ENCODE measurements at places on chromosomes 4 and X.
A peak's percentile ranks its signal among the peaks of the same experiment; 100 is the strongest.

- no peak for DNase-seq
These were observed 94.2 kb downstream of the GPAT3 start for GRCh38 chr4:83629945-83630721.

DNA sequence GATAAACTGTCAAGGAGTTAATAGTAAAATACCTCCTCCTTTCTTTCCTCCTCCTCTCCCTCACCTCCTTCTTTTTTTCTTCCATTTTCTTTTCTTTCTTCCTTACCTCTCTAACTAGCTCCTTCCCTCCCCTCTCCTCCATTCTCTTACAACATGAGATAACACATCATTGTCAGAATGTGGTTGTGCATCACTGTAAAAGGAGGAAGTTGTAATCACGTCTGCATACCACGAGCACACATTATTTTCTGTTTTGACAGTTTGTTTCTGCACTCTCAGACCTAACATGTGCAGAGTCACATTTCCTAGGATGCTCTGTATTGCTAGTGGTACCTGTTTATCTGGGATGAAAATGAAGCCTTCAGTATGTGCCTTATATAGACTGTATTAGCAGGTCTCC is 9.1 kb downstream of the SLIT2 start:
- DNase-seq: no peak

- no peak for DNase-seq
These were observed 23.4 kb downstream of the FBXW7 start for GRCh38 chr4:152512483-152512882.

DNA sequence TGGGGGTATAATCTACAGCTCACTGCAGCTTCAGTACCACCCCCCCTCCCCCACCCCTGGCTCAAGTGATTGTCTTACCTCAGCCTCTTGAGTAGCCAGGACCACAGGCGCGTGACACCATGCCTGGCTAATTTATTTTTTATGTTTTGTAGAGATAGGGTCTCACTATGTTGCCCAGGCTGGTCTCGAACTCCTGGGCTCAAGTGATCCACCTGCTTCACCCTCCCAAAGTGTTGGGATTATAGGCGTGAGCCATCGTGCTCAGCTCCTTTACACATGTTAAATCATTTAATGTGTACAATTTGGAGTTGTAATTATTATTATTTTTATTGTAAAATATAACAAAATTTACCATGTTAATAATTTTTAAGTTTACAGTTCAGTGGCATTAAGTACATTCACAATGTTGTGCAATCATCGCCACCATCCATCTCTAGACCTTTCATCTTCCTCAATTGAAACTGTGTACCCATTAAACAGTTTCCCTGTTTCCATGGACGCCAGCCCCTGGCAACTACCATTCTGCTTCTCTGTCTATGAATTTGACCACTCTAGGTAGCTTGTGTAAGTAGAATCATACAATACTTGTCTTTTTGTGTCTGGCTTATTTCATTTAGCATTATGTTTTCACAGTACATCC is 6.1 kb downstream of the SLAIN2 start:
- no peak for DNase-seq

DNA sequence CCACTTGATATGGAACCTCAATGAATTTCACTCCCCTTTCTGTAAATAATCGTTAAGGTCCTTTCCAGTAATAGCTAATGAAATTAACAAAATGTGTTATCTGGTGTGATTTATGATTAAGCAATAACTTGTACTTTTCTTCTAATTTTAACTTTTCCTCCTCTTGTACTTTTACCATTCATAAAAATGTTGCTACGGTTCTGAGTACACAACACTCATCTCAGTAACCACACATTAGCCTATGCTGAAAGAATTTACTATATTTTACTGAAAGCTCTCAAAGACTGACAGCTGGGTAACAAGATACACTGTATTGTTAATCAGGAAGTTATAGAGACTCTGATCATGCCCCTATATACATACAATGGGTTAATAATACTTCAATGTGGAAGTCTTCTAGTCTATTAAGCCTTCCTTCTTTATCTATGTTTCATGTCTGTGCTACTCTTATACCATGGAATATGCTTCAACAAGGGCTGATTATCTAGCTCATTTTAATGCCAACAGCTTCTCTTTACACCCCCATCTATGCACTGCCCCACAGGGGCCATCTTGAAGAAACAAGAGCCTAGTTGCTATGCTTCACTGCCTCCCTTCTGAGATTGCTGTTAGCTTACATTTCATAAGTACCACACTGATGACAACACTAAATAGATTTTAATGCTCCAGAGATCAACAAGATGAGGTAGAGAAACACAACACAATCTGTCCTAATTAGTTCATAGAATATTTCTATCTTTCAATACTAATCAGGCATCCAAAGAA is 39.1 kb downstream of the LAMP2 start:
- DNase-seq: no peak

- peak; percentile 13 for DNase-seq
These were observed 96.8 kb downstream of the ARSJ start for GRCh38 chr4:113882668-113883067.

DNA sequence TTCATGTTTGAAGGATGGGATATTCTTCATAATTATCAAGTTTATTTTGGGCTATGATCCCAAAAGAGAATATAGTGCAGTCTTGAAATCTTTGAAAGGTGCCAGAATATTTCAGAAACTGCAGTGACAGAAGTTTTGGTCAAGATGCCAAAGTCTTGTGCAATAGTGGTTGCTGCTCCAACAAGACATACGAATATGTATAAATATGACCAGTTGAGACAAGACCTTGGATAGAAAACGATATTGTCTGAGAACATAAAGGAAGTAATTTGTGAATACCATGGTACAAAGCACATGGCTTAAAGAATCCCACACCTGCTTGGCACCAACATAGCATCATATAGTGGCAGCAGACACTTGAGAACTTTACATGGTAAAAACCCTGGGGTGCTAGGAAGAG is 48.6 kb upstream of the AMELX start:
- DNase-seq: no peak

- DNase-seq: no peak
These were observed 313.2 kb downstream of the PTTG2 start for GRCh38 chr4:38273407-38273806.

DNA sequence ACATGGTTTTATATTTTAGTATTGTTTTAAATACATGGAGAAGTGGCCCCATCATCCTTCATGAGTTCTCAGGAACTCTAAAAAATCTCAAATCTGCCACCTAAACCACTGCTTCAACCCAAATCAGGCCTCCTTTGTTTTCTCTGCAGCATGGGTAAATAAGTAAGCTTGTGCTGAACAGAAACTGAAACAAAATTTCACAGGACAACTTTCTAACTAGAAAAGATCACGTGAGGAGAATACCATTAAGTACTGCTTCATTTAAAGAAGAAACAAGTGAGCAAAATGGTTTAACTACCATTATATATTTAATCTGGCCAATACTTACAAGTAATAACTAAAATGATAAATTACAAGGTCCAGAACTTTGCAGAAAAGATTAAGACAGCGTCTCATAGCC is 2.5 kb downstream of the ARAP2 start:
- no peak for DNase-seq

GRCh38 chr4:120923207-120923522 is 639 bp upstream of the PRDM5 start:
- DNase-seq: no peak

GRCh38 chr4:150863456-150863855 is 151.6 kb downstream of the LRBA start:
- no peak for DNase-seq

DNA sequence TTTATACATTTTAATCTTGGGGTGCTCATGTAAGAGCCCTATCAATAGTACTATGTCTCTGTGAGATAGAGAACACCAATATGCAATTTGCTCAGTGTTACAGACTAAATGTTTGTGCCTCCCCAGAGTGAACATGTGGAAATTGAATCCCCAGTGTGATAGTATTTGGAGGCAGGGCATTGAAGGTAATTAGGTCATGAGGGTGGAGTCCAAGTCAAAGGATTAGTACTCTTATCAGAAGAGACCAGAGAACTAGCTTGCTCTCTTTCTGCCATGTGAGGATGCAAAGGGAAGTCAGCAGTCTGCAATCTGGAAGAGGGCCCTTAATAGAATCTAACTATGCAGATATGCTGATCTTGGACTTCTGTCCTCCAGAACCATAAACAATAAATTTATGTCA is 1317.0 kb downstream of the STIM2 start:
- DNase-seq: no peak

DNA sequence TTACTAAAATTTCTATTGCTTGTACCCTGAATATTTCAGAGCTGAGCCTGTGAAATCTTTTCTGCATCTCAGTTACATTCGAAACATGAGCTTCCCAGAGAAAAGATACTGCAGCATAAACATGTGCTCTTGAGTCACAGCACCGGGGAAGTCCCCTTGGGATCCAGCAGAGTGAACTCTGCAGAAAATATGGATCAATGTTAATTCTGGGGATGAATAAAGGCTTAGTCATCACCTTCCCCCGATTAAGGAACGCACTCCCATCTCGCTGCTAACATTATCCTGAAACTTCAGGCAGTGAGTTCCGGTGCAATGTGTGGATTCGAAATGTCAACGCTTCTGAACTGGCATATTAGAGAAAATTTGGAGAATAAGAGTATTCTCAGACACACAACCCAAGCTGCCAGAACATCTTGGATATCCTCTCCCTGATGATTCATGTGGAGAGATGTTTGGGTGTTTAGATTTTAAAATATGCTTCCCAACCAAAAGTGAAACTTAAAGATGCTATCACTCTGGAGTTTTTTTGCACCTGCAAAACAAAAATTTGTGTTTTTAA is 90.8 kb downstream of the IRF2 start:
- DNase-seq: peak; percentile 85

GRCh38 chr4:38266616-38267015 is 306.4 kb downstream of the PTTG2 start:
- DNase-seq: no peak

DNA sequence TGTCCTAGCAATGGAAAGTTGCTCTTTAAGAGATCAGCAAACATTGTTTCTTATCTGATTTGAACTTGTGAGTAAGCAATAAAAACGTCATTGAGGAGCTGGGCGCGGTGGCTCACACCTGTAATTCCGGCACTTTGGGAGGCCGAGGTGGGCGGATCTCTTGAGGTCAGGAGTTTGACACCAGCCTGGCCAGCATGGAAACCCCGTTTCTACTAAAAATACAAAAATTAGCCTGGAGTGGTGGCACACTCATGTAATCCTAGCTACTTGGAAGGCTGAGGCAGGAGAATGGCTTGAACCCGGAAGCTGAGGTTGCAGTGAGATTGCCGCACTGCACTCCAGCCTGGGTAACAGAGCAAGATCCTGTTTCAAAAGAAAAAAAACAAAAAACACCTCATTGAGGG is 11.2 kb upstream of the PLAC8 start:
- DNase-seq: no peak

All from BJ (cell line).